ENCODE measurements at places on chromosomes 7 and 10.

DNA sequence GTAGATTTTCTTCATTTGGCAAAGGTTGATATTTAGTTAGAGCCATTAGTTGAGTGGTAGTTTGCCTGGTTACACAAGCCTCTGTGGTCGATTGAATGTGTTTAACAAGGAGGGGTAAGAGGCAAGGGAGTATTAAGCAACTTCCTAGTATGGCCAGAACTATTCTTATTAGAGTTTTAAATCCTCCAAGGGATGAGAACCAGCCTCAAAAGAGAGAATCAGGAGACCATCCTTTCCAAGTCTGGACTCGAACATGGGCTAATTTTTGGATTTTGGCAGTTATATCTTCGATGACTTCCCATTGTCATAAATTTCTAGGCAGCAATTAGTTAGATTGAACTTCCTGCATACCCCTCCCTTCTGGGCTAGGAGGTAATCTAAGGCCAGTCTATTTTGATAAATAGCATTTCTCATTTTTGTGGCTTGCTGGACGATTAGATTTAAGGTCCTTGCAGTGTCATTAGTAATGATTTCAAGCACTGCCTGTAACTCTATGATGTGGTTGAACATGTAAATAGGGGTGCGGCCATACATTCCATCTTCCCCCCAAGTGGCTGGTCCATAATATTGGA, 219.5 kb upstream of the KCND2 start:
- no peak for DNase-seq

DNA sequence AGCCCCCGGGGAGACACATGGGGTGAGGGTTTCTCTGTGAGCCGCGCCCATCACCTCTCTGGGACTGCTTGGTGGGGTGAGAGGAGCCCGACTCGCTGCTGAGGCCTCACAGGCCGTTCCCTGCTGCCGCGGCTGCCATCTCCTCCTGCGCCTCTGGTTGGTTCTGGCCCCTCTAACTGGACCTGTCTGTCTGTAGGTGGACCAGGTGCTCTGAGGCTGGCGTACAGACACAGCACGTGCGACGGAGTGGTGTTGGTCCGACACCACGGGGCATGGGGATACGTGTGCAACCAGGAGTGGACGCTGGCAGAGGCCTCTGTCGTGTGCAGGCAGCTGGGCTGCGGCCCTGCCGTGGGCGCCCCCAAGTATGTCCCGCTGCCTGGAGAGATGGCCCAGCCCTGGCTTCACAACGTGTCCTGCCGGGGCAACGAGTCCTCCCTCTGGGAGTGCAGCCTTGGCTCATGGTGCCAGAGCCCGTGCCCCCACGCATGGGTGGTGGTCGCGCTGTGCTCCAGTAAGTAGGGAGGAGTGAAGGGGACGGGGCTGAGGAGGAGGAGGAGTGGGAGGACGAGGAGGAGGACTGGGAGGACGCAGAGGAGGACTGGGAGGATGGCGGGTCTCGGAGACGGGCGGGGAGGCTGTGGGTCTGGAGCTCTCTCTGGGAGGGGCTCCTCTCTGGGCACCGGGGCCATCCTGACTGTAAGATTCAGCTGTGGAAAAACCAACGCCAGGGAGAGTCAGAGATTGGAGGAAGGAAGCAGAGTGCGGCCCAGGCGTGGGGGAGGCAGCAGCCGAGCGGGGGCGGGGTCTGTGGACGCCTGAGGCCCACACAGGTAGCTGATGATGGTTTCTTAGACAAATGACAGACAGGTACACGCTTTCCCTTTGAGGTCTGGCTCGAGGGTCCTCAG, 2.6 kb downstream of the SCART1 start:
- DNase-seq, result no peak

GRCh38 chr10:71176661-71177060, 35.7 kb upstream of the UNC5B start:
- DNase-seq, result no peak

DNA sequence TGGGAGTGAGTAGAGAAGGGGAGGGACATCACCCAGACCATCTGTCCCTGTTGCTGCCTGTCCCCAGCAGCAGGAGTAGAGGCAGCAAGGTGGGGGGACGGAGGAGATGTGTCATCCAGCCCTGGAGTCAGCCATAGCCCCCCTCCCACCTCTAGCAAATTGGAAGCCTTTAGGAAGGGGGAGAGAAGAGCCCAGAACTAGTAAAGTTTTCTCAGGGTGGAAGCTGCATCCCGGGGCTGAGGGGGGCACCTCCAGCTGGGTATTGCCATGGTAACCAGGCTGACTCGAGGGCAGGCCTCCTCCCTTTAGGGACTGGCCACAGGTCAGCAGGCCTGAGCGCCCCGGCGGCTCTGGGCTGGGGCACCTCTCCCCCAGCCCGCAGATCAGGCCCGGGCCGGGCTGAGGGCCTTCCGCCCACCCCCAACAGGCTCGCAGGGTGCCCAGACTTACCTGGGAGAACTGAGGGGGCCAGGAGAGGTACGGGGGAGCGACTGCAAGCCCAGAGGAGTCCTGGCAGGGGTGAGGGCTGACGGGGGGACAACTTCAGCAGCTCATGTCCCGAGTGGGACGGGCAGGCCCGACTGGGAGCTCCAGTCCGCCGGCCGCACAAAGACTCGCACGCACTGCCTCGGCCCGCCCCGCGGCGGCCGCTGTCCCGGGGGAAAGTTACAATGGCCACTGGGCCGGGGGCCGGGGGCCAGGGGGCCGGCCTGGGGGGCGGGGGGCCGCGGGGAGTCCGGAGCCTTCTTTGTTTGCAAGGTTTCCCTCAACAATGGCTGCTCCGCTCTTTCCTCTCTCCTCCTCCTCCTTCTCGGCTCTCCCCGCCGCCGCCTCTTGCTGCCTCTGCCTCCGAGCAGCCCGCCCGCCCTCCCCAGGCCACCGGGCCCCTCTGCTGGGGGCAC, 6.0 kb downstream of the LDB1 start:
- no peak for DNase-seq

DNA sequence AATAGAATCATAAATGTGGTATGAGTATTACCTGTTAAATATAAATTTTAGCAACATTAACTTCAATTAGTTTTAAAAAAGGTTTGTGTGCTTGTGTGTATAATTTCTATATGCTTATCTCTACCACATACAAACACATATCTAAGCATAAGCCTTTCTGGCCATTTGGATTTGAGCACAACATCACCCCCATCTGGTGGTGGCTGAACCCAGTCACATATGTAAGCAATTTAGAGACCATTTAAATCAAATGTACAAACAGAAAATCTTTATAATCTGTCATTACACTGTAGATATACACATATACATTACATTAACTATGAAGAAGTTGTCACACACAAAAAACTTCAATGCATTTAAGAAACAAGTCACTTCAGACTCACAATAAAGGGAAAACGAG, 31.7 kb downstream of the GPR22 start:
- no peak for DNase-seq

Data from hippocampal formation (tissue), 2 donors.